ENCODE measurements at places on chromosomes 5 and 9.

- DNase-seq: no peak
These were observed 65.7 kb upstream of the MARCHF11 start for GRCh38 chr5:16245249-16245648.

- no peak for DNase-seq
These were observed 995.4 kb upstream of the WWC1 start for GRCh38 chr5:167296066-167296465.

GRCh38 chr5:72018143-72018803 is 89.0 kb upstream of the MAP1B start:
- DNase-seq: no peak

DNA sequence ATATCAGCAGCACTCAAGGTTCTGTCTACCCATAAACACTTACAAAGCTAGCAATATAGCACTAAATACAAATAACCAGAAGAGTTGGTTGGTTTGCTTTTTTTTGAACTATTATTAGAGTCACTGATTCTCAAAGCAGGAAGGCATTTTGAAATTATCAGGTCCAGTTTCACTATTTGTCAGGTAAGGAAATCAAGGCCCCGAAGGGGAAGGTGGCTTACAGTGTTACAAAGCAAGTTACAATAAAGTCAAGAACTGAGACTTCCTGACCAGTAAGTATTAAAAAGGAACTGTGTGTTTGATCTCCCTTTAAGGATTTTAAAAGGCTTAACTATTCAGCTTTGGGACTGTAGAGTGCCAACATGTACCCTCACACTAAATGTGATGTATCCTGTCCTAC is 10.8 kb downstream of the C5orf15 start:
- no peak for DNase-seq

- DNase-seq: no peak
These were observed 11.1 kb upstream of the CDC42SE2 start for GRCh38 chr5:131252824-131253171.

DNA sequence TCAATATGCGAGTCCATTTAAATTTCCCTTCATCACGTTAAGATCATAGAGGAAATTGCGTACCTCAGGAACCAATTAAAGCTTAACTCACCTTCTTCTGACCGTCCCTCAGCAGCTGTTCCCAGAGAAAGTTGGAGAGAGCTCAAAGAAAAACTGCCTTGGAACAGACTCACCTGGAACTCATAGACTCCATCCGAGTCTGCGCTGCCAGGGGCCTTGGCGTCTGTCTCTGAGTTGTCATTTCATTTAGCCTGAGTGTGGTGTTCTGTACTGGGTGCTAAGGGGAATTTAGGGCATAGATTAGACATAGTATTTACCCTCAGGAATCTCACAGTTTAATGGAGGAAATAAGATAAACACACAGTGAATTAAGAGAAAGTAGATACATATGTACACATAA is 892.7 kb downstream of the TLE1 start:
- no peak for DNase-seq

- DNase-seq: no peak
These were observed 211.4 kb downstream of the GAS1 start for GRCh38 chr9:86735772-86736458.
